ENCODE measurements at places on chromosomes 4 and X.

DNA sequence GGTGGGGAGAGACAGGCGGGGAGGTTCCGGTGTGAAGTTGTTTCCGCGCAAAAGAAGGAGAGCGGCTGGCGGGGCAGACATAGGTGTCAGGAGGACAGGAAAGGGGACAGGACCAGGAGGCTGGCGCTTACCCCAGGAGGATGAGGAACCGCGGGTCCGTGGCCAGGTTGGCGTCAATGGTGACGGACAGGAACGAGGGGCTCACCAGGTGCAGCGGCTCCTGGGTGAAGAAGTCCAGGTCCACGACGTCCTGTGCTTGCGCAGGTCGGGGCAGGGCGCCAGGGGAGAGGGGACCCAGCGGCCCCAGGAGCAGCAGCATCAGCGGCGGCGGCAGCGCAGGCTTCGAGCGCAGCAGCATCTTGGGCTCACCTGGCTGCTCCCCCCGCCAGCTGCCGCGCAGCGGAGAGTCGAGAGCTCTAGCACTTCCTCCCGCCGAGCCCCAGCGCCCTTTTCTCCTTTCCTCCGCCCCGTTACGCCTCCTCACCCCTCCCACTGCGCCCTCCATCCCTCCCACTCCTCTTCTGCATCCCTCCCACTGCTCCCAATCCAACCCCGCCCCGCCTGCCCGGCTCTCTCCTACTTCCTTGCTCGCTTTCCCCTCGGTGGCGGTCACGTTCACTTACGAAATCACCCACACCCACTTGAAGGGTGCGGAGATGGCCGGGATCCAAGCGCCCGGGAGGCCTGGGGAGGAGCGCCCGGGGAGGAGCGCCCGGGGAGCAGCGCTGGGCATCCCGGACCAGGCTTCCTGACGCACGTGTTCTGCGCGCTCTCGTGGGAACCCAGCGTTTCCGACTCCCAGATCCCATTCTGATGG is at the start of gene HPSE:
Gene HPSE (minus strand): TSS at position 424 of the 817 bp plus-strand sequence. CDS start 66 bp downstream, at position 358.
- DNase-seq: peak; percentile 35

DNA sequence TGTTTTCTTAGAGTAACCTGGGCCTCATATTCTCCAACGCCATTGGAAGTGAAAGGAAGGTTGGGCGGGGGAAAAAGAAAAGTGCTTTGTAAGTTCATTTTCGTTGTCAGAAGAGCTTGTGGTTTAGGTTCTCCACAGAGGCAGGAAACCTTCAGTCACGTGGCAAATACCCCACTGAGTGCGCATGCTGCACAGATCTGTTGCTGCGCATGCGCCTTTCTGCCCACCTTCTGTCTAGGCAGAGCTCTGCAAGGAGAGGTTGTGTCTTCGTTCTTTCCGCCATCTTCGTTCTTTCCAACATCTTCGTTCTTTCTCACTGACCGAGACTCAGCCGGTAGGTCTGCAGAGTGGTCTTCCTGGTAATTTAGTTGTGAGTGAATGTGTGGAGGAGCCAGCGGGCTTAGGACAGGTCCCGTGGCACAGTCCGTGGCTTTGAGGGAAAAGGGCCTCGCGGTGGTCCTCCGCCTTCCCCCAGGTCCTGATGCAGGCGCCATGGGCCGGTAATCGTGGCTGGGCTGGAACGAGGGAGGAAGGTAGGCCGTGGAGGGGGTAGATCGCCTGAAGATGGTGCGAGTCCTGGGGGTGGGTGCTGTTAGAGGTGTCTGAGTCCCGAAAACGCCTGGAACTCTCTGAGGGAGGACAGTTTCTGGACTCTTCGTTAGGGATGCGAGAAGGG is at the start of gene PAGE5:
Gene PAGE5 (plus strand): TSS at position 228 of the 676 bp plus-strand sequence. CDS start 1,037 bp downstream, outside the sequence.
- DNase-seq: no peak

DNA sequence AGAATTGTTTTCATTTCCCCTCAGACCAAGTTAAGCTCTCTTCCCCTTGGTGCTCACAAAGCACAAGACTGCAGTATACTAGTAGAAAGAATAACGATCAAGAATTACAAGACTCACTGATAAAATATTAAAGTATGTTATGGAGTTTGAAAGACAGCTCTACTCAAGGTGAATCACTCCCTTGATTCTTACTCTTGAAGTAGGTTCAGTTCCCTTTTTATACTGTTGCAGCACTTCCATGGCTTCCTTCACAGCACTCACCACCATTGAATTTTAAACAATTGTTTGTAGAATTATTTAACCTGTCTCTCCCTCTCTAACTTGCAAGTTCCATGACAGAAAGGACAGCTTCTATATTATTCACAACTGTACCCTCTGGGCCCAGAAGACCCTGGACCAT is 42.2 kb downstream of the CASK start:
- DNase-seq: no peak

DNA sequence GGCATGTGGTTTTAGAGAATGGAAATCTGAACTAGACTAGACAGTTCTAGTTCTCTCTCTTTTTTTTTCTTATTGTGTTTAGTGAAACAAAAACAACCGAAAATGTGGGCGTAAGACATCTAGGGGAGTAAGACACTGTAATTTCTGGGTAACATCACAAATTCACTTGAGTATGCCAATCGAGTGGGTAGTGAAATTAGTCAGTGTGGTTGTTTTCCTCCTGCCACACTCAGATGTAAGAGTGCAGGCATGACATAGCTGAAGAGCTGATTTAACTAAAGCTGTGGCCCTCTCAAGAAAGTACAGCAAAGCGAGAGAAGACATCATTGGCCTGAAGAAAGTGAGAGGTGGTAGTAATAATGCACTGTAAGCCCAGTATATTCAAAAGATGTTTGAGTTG is 1585.3 kb upstream of the AGA start:
- DNase-seq: no peak

- DNase-seq: no peak
Observed at GRCh38 chr4:156378033-156378665, 424.5 kb upstream of the CTSO start.

DNA sequence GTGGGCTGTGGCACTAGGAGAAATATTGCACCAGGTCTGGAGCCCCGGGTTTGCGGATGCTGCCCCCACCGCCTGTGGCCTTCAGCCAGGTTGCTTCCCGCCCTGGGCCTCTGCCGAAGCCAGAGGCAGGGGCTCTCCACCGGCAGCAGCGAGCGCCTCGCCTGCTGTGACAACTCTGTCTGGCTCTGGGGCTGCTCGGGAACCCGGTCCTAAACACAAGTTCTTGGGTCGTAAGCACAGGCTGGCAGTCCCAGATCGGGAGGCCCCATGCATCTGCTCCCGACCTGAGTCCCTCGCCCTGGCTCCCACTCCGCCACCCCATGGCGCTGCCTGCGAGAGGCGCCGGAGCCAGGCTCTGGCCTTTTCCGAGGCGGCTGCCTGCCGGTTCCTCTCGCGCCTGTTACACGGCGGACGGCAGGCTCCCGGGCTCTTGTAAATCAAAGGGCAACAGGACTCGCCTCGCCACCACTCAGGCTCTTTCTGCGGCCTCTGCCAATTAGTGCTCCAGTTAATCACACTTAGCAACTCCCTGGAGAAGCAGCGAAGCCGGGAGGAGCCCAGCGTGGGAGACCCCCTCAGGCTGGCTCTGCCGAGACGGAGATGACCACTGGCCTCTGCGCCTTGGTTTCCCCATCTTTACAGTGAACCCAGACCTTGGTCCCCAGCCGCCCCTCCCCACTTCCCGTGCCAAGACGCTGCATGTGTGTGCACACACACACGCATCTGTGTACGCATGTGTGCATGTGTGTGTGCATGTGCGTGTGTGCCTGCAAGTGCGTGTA is 109.2 kb downstream of the DCTD start:
- DNase-seq: no peak

DNA sequence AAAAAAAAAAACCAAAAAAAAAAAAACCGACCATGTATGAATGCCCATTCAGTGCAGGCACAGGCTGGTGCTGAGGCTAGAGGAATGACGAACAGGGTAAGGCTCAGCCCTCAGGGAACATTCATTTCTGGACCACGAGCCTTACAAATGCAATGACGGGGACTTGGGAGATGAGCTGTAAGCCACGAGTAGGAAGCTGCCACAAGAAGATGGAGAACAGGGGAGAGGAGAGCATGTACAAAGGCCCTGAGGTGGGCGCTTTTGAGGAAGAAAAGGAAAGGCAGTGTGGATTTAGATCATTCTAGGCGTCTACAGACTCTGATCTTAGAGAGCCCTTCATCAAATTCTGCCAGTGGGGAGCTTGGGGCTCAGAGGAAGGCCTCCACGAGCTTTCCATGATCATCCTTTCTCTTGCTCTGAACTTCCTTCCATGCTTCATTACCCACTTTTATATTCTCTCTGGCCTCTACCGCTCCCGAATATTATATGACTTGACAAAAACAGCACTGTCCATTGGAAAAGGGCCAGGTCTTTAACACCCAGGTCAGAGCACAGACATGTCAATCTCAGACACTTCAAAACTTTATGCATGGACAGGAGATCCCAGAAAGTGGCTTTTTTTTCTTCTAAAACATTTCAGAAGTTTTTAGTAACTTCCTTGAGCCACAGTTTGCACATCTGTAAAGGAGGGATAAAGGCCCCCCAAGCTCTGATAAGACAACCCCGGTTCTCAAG is 3.3 kb upstream of the ZNF518B start:
- no peak for DNase-seq

DNA sequence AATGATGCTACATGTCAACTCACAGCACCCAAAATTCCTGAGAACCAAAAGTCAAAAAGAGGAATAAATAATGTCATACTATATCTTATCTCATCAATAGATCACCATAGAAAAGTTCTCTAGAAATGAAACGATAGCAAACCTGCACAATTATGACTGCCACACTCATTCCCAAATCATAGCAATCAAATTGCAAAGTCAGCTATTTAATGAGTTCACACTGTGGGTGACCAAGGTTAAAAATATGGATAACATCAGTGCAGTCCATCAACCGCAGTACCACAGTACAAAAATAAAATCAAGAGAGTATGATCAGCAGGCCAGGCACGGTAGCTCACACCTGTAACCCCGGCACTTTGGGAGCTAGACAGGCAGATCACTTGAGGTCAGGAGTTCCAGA is 62.3 kb downstream of the ATRX start:
- DNase-seq: no peak

DNA sequence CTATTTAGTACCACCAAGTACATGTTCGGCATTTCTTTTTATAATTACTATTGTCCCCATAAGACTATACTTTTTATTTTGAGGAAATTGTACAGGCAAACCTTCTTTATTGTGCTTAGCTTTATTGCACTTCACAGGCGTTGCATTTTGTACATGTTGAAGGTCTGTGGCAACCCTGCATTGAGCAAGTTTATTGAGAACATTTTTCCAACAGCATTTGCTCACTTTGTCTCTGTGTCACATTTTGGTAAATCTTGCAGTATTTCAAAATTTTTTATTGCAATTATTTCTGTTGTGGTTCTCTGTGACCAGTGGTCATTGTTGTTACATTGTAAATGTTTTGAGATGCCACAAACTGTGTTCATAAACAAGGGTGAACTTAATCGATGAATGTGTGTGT is 10.8 kb upstream of the CXCL5 start:
- DNase-seq: no peak

- no peak for DNase-seq
Observed at GRCh38 chr4:168711197-168712140, 214.6 kb downstream of the PALLD start.

DNA sequence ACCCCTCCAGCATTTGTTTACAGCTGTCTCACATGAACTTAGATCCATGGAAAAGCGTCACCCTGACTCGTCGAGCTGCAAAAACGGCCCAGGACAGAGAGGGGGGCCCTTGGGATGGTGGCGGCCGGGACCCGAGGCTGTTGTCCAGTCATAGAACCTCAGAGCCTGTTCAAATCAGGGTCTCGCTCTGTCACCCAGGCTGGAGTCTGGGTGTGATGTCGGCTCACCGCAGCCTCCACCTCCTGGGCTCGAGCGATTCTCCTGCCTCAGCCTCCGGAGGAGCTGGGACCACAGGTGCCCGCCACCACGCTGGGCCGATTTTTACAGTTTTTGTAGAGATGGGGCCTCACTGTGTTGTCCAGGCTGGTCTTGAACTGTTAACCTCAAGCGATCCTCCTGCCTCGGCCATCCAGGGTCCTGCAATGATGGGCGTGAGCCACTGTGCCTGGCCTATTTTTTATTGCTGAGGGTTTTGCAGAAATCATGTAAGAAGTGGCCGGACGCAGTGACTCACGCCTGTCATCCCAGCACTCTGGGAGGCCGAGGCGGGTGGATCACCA is 42.6 kb upstream of the PPP2R3B start:
- no peak for DNase-seq

DNA sequence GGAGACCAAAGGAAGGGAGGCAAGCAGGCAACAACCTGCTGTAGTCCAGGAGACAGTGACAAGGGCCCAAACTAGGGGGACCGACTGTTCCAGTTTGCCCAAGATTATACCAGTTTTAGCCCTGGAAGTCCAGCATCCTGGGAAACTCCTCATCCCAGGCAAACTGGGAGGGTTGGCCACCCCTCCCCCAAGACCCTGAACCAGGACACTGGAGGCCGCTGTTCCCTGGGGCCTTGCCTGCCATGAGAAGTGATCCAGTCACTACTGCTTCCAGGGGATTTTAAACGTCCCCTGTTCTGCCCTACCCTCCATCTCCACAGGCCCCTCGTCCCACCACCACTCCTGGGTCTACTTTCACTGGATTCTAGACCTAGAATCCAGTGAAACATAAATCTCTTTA is 4.3 kb upstream of the DGAT2L6 start:
- DNase-seq: no peak

DNA sequence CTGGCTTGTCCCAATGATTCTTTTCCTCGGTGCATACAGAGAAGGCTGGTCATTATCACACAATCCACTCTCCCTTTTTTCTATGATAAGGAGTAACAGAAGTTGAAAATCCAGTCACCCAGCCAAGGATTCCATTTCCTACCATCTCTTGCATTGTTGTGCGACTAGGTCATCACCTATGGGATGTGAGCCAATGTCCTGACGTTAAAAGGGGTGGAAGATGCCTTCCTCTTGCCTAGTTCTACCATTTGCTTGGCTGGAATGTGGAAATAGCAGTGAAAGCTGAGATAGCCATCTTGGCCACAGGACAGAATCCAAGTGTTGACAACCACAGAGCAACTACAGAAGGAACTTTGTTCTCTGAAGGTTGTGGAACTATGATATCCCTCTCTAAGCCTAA is 132.2 kb upstream of the KIT start:
- no peak for DNase-seq

DNA sequence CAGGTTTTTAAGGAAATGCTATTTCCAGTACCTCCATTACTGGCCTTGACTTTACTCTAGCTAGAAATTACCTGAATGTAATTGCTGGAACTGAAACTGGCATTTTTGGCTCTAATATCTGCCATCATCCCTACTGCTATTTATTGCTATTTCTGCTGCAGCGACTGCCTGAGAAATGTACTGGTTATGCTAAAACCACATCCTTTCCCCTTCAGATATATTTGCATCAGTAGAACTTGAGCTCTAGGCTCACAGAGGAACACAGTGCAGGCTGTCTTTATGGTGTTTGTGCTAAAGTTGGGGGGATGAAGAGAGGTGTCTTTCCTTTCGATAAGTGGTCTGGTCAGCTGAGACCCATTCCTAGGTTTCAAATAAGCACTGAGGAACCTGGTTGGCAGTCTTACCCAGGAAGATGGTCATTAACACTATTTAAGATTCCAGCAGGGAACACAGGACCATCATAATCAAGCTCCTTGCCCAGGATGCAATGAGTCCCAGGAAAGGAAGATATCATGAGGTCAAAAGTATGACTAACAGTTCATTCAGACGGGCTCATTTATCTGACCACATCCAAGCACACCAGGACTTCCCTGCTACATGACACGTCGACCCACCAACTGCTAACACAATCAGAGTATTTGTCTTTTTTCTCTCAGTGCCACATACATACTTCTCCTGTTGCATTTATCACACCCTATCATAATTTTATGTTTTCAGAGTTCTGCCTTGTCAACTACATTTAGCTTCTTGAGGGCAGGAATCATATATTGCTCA is 137.4 kb downstream of the GABRA3 start:
- no peak for DNase-seq

- no peak for DNase-seq
Observed at GRCh38 chrX:10938365-10938923, 172.7 kb upstream of the HCCS start.

Data from stimulated activated CD8-positive, alpha-beta memory T cell treated with anti-CD3 and anti-CD28 coated beads, Interleukin-7, amount 100 ng/mL, for 4 hours (primary cell).